ENCODE measurements at places on chromosomes 13 and 19.
A peak's percentile ranks its signal among the peaks of the same experiment; 100 is the strongest.

- DNase-seq = no peak
Observed at GRCh38 chr13:41017817-41018601, 1.1 kb downstream of the ELF1 start.

DNA sequence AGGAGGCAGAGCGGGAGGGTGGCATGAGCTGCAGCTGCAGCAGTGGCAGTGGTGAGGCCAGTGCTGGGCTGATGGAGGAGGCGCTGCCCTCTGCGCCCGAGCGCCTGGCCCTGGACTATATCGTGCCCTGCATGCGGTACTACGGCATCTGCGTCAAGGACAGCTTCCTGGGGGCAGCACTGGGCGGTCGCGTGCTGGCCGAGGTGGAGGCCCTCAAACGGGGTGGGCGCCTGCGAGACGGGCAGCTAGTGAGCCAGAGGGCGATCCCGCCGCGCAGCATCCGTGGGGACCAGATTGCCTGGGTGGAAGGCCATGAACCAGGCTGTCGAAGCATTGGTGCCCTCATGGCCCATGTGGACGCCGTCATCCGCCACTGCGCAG, 2.0 kb downstream of the EGLN2 start:
- DNase-seq = no peak

GRCh38 chr19:18291590-18292461, 10.4 kb upstream of the JUND start:
- peak; percentile 81 for DNase-seq

- DNase-seq = no peak
Observed at GRCh38 chr13:30676672-30677071, 58.7 kb upstream of the ALOX5AP start.

- DNase-seq = peak; percentile 30
Observed at GRCh38 chr13:40624383-40624782, 42.1 kb downstream of the FOXO1 start.

GRCh38 chr19:18742838-18743783, 48.0 kb downstream of the COMP start:
- DNase-seq = no peak

DNA sequence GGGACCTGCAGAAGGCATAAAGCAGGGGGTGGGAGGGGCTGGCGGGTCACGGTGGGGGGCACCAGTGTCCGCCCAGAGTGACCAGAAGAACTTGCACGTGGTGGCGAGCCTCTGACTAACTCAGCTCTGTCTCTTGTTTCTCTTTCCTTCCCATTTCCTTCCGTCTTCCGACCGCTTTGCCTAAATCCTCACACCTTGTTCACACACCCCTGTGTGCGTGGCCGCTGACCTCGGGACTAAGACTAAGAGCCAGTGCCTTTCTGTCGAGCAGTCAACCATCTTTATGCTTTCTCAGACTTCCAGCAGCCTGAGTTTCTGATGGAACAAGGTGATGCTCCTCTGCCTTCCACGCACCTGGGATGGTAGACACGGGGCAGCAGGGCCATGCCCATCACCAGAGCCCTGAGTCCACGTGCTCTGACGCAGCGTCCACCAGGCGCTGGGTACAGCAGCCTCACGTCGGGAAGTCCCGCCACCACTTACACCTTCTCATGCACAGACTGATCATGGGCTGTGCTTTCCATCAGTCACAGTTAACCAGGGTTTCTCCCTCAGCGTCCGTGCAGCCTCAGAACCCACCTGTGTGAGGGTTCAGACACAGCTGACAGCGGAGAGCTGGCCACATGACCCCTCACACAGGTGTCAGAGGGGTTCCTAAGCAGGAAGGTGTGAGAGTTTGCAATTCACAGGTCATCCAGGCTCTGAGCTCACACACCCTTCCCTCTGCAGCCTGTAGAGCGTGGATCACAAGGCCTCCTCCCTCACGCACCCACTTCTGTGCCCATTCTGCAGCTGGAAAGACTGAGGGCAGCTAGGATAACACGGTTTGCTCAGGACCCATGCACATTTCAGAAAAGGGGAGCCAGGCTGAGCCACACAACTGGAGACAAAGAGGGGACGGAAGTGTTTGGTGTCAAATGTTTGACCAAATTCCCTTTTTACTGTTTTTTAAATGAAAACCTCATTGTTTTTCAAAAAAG, 90.7 kb upstream of the MCF2L start:
- DNase-seq = no peak

DNA sequence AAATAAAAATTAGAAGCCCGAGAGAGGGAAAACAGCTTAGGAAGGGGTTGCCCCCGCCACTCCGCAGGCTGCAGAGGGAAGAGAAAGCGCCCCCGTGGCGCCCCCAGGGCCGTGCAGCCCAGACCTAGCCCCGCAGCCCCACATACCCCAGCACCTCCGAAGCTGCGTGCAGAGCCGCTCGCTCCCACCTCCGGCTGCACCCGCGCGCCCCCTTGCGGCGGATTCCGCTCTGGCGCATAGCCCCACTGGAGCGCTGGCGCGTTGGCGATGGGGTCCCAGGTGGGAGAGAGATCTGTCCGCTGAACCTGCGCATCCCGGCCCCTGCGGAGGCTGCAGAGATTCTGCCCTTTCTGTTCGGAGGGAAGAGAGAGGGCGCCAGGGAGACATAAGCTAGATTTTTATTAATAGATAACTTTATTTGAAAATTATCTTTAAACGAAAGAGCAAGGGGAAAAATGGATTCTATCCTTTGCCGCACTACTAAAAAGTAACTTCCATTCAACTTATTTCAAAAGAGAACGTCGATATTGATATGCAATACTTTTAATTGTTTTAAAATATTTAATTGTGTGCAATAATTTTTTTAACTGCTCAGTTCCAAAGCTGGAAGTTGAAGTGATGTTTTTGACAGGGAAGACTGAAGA, 11.7 kb upstream of the CLN5 start:
- peak; percentile 81 for DNase-seq

GRCh38 chr19:18214779-18215433, 11.1 kb upstream of the RAB3A start:
- no peak for DNase-seq

Measured in stimulated activated naive CD4-positive, alpha-beta T cell treated with Interleukin-2 at 50 U/mL for 16 hours (primary cell).